ENCODE measurements at places on chromosomes 11 and 22. TPM values are rescaled to one million over a fixed set of nuclear protein-coding genes. Genes with fewer than 3 reads are reported as not detected.

OR6A2 gene
- 0.33 TPM for total RNA-seq

SHANK2 gene
- 38.8 TPM for total RNA-seq

HEPACAM gene
- total RNA-seq: 2.3 TPM

SOX10 gene
- total RNA-seq: 101 TPM

CLCF1 gene
- 11.1 TPM for total RNA-seq

KDM4E gene
- total RNA-seq: not detected

ROM1 gene
- 8.5 TPM for total RNA-seq

FAM118B gene
- total RNA-seq: 18.7 TPM

THRSP gene
- total RNA-seq: 1.6 TPM

KREMEN1 gene
- 13.5 TPM for total RNA-seq

MS4A6A gene
- 68.9 TPM for total RNA-seq

SRSF8 gene
- total RNA-seq: 35.4 TPM

PANX3 gene
- total RNA-seq: not detected

RFPL1 gene
- total RNA-seq: not detected

CCDC157 gene
- total RNA-seq: 7.5 TPM

FIBIN gene
- total RNA-seq: 23.7 TPM

RNF214 gene
- total RNA-seq: 13.3 TPM

PTPRCAP gene
- total RNA-seq: 8.0 TPM
